ENCODE measurements at places on chromosomes 4 and X. TPM values are rescaled to one million over a fixed set of nuclear protein-coding genes. Genes with fewer than 3 reads are reported as not detected.

- H3K4me3 ChIP-seq: no peak overlapping the region
- no peak overlapping the region for H3K27ac ChIP-seq
- no peaks in the 10 kb centered on the region for H3K4me1 ChIP-seq
- H3K36me3 ChIP-seq: no peaks in the 10 kb centered on the region
- ATAC-seq: no peak
These were observed 18.0 kb downstream of the TBC1D9 start for GRCh38 chr4:140738139-140738538.

DNA sequence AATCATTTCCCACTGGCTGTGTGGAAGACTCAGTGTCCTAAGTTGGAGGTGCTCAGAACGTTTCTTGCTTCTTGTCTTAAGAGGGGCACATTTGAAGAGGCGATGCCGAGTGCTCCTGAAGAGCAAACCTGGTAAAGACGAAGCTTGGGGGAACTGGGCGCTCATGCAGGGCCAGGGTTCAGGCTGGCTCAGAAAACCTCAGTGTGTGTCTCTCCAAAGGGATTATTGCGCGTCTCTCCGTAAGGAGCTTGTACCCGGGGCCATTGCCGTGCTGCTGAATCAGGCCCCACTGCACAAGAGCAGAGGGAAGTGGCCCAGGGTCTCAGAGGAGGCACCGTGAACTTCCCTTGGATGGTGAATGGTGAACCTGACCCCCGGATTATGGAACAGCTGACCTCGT lies 44.4 kb downstream of the PSAPL1 start:
- no peak overlapping the region for H3K27ac ChIP-seq
- no peak for ATAC-seq

- peaks cover 47% of the 10 kb centered on the region for H3K36me3 ChIP-seq
- H3K4me1 ChIP-seq: no peaks in the 10 kb centered on the region
- ATAC-seq: no peak
These were observed 117.7 kb upstream of the TMEM150C start for GRCh38 chr4:82679531-82679930.

Gene MAGEA9B
- total RNA-seq: not detected

Gene HSFX1
- 2.3 TPM for total RNA-seq

- H3K27ac ChIP-seq: no peak overlapping the region
- no peaks in the 10 kb centered on the region for H3K4me1 ChIP-seq
- H3K4me3 ChIP-seq: no peak overlapping the region
- H3K27me3 ChIP-seq: no peaks in the 10 kb centered on the region
- H3K36me3 ChIP-seq: no peaks in the 10 kb centered on the region
These were observed 336.9 kb upstream of the NR3C2 start for GRCh38 chr4:148778980-148779675.

GRCh38 chr4:167966143-167966542 lies 126.2 kb upstream of the ANXA10 start:
- H3K4me1 ChIP-seq: no peaks in the 10 kb centered on the region
- H3K36me3 ChIP-seq: no peaks in the 10 kb centered on the region
- no peaks in the 10 kb centered on the region for H3K27me3 ChIP-seq
- no peak for ATAC-seq
- H3K27ac ChIP-seq: no peak overlapping the region
- no peak overlapping the region for H3K4me3 ChIP-seq

DNA sequence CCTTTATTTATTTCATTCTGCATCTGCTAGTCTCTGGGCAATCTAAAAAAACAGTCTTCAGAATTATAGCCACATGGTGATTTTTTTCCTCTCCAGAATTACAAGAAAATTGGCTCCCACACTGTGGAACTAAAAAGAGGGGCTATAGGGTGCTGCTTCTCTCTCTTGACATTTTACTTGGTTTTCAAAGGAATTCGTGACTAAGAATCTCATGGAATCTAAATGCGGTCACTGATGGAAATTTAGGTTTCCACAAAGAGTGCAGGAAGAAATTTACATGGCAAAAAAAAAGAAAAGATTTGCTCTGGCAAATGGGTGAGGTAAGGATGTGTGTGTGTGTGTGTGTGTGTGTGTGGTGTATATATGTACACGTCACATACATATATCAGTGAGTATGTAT lies 10.2 kb downstream of the ATXN3L start:
- H3K27me3 ChIP-seq: no peaks in the 10 kb centered on the region
- H3K4me1 ChIP-seq: no peaks in the 10 kb centered on the region
- no peak overlapping the region for H3K4me3 ChIP-seq

- peaks cover 18% of the 10 kb centered on the region for H3K36me3 ChIP-seq
- H3K4me1 ChIP-seq: peaks cover 18% of the 10 kb centered on the region
- no peak overlapping the region for H3K27ac ChIP-seq
- peaks cover 48% of the 10 kb centered on the region for H3K27me3 ChIP-seq
These were observed 7.1 kb downstream of the ATP5ME start for GRCh38 chr4:666822-667544.

Gene DMD
- 142 TPM for total RNA-seq

- ATAC-seq: no peak
- H3K4me1 ChIP-seq: no peaks in the 10 kb centered on the region
- H3K27ac ChIP-seq: no peak overlapping the region
- no peak overlapping the region for H3K4me3 ChIP-seq
- no peaks in the 10 kb centered on the region for H3K36me3 ChIP-seq
These were observed 42.4 kb upstream of the ARHGEF6 start for GRCh38 chrX:136823175-136823574.

Gene JADE1
- total RNA-seq: 47.3 TPM

- ATAC-seq: peak; percentile 80
- no peaks in the 10 kb centered on the region for H3K36me3 ChIP-seq
- H3K27ac ChIP-seq: peak overlapping the region; percentile 77
- no peak overlapping the region for H3K4me3 ChIP-seq
These were observed 35.1 kb upstream of the CYP2U1 start for GRCh38 chr4:107896158-107896645.

Gene REST
- total RNA-seq: 41.1 TPM

DNA sequence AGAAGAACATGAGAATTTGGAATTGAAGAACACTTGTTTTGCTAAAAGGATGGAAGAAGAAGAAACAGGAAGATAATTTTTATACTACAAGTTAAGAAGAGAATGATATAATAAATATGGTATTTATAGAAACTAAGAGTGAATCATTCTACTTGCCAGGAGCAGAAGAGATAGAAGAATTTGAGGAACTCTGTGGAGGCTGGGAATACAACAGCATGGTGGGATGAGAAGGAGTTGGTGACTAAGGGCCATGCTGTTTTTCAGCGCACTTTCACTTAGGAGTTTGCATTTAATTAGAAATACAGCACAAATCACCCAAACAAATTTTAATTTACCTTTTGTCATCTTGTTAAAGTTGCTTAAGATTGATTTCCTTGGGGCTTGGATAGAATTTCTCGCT lies 20.5 kb downstream of the HADH start:
- H3K27ac ChIP-seq: no peak overlapping the region
- no peaks in the 10 kb centered on the region for H3K4me1 ChIP-seq
- no peaks in the 10 kb centered on the region for H3K27me3 ChIP-seq
- peaks cover 45% of the 10 kb centered on the region for H3K36me3 ChIP-seq
- ATAC-seq: no peak

Gene NEIL3
- total RNA-seq: not detected

Gene DCX
- not detected for total RNA-seq

Gene AVPR2
- total RNA-seq: 0.81 TPM

GRCh38 chrX:120791013-120791643 lies 84.5 kb downstream of the CT47B1 start:
- no peak overlapping the region for H3K4me3 ChIP-seq
- no peaks in the 10 kb centered on the region for H3K27me3 ChIP-seq
- no peak overlapping the region for H3K27ac ChIP-seq
- peaks cover 14% of the 10 kb centered on the region for H3K4me1 ChIP-seq
- peak; percentile 38 for ATAC-seq
- H3K36me3 ChIP-seq: no peaks in the 10 kb centered on the region

GRCh38 chrX:19611636-19612376 lies 96.5 kb upstream of the MAP3K15 start:
- no peak for ATAC-seq
- H3K36me3 ChIP-seq: no peaks in the 10 kb centered on the region
- no peaks in the 10 kb centered on the region for H3K27me3 ChIP-seq
- H3K4me1 ChIP-seq: no peaks in the 10 kb centered on the region

Gene SMR3B
- not detected for total RNA-seq

DNA sequence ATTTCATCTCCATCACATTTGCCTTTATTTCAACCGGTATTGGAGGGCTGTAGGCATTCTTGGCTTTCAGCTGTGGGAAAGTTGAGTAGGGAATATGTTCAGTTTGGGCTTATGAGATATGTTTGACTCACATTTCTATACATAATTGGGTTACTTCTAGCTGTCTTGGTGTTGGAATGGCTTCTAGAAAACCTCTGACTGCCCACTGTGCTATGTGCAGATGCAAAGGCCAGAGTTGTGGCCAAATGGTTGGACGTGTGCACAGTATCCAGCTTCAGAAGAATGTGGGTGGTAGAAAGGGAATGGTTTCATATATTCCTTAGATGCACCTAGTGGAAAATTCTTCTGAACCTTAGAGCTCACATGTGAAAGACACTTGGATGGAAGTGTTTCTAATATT lies 92.6 kb upstream of the H2AZ1 start:
- H3K36me3 ChIP-seq: no peaks in the 10 kb centered on the region
- H3K4me3 ChIP-seq: no peak overlapping the region
- no peaks in the 10 kb centered on the region for H3K4me1 ChIP-seq

All from gastroesophageal sphincter (tissue), 4 donors.